ENCODE measurements at places on chromosomes 3 and 15. TPM values are rescaled to one million over a fixed set of nuclear protein-coding genes. Genes with fewer than 3 reads are reported as not detected.

DNA sequence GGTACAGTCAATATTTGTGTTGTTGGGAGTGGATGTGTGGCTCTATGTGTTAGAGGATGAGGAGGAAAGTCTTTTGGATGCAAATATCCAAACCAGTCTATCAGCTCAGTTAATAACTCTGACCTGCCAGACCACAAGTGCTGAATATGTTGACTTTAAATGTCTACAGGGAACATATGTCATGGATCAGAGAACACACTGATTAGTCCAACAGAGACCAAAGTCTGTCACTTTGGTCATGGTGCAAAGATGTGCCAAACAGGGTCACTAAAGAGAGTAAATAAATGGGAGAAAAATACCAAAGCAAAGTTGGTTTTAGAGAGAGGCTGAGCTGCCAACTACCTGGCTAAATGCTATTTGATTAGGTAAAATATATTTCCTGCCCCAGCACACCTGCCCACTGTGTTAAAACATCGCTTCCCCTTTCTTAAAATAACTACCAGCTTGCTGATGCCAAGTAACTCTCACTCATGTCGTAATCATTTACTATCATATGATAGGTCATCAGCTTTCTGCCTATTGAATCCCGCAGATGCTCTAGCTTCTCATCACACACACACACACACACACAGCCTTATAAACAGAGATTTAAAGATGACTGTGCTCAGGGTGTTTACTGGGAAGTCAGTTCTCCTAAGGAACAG is 173.3 kb downstream of the PDZRN3 start:
- H3K27me3 ChIP-seq = peaks cover 4% of the 10 kb centered on the region
- no peak overlapping the region for H3K27ac ChIP-seq
- no peak for DNase-seq
- no peaks in the 10 kb centered on the region for H3K36me3 ChIP-seq
- no peak overlapping the region for H3K4me3 ChIP-seq
- no peaks in the 10 kb centered on the region for H3K4me1 ChIP-seq

DNA sequence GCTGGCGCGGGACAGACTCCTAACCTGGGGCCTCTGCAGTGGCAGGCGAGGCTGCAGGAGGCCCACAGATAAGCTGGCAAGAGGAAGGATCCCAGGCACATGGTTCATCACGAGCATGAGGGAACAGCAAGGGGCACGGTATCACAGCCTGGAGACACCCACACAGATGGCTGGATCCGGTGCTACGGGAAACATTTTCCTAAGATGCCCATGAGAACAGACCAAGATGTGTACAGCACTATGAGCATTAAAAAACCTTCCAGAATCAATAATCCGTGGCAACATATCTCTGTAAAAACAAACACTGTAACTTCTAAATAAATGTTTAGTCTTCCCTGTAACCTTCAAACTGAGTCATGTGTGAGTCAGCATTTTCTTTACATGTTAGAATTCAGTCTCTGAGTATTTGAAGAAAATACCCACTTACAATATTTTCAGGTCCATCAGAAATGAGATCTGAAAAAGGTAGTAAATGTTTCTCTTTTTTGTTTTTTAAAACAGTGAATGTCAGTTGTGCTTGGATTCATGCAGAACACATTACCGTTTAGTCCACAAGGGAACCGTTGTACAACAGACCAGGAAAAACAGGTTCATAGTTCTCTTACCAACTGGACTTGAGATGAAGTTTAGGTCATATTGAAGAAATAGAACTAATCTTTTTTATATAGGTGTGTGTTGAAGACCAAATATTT is 75.9 kb downstream of the BOC start:
- DNase-seq = no peak
- peaks cover 4% of the 10 kb centered on the region for H3K4me1 ChIP-seq
- H3K27me3 ChIP-seq = no peaks in the 10 kb centered on the region
- no peak overlapping the region for H3K27ac ChIP-seq
- no peaks in the 10 kb centered on the region for H3K36me3 ChIP-seq

DNA sequence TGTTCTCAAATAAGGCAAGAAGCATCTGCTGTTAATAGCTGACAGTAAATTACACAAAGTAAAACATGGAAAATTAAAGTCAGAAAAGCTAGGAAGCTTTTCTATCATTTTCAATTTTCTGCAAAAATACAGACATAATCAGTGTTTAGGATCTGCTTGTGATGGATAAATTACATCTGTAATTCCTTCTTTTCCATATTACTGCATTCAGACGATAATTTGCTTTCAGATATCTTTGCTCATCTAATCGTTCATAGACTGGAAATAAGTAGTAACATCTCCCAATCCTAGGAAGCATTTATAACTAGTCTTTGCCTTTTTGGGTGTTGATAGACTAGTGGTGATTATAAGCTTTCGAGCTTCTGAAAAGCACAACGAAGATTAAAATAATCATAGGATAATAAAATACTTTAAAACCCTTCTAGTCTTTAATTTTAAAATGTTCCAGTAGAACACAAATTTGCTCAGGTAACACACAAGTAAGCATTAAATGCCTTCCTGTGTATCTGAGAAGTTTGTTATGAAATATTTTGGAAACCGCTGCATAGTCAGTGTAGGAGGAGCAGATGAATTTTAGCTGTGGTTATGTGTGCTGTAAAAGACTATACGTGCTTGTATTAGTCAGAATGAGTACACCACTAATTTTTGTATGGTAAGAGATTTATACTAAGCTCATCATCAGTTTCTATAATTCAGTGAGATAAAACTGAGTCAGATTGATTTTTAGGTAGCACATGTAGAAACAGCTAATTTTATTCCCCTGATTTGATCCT is 41.0 kb downstream of the MBNL1 start:
- H3K36me3 ChIP-seq = peaks cover 32% of the 10 kb centered on the region
- H3K27me3 ChIP-seq = no peaks in the 10 kb centered on the region
- DNase-seq = no peak

GRCh38 chr15:59821286-59821685 is 132.2 kb upstream of the BNIP2 start:
- H3K27ac ChIP-seq = no peak overlapping the region
- no peak overlapping the region for H3K4me3 ChIP-seq
- peaks cover 6% of the 10 kb centered on the region for H3K4me1 ChIP-seq
- DNase-seq = no peak
- H3K36me3 ChIP-seq = no peaks in the 10 kb centered on the region

- no peak overlapping the region for H3K27ac ChIP-seq
- H3K4me1 ChIP-seq = no peaks in the 10 kb centered on the region
- H3K27me3 ChIP-seq = no peaks in the 10 kb centered on the region
- DNase-seq = no peak
- no peaks in the 10 kb centered on the region for H3K36me3 ChIP-seq
These were observed 78.4 kb downstream of the NEK10 start for GRCh38 chr3:27290760-27291159.

CYP19A1 gene
- 0.09 TPM for total RNA-seq

PLA2G4F gene
- total RNA-seq = not detected

CCDC54 gene
- not detected for total RNA-seq

PEX11A gene
- total RNA-seq = 2.1 TPM

VPS13C gene
- 51.5 TPM for total RNA-seq
